ENCODE measurements at places on chromosomes 5 and 9.

DNA sequence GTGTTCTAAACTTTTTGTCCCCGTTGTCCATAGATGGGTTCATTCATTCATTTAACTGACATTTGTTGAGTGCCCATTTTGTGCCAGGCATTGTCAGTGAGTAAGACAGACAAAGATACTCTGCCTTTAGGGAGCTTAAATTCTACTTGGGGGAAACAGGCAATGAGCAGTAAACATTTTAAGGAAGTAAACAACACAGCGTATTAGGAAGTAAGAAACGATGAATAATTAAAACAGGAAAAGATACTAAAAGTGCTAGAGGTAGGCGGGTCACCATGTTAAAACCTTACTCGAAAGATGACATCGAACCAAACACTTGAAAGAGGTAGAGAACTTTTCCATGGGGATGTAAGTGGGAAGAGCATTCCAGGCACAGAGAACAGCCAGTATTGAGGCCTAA is 5.5 kb upstream of the MAML1 start:
- DNase-seq = no peak

DNA sequence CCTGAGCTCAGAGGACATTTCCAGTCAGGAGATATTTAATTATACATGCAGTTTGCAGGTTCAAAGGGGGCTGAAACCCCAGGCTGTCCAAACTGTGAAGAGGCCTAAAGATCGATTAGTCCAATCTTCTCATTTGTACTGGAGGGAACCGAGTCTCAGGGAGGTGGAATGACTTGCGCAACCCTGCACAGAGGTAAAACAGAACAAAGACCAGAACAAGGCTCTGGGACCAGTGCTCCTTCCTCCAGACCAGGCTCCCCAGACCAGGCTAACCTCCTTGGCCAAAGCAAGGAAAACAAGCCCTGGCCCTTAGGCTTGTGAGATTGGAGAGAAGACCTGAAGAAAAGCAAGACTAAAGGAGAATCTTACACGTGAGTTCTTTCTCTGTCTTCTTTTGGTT is 120.8 kb downstream of the ENC1 start:
- no peak for DNase-seq

DNA sequence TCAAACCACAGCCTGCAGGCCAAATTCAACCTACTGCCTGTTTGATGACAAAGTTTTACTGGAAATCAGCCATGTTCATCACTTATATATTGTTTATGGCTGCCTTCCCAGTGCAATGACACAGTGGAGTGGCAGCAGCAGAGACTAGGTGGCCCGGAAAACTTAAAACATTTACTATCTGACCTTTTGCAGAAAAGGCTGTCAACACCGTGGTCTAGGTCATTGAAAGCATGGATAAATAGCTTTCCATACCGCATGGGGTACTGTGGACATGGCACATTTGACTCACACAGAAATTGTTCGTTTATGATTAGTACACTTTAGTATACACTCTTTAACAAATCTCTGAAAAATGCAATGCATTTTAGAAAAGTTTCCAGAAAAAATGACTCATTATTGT is 298.3 kb upstream of the EFNA5 start:
- DNase-seq = no peak

DNA sequence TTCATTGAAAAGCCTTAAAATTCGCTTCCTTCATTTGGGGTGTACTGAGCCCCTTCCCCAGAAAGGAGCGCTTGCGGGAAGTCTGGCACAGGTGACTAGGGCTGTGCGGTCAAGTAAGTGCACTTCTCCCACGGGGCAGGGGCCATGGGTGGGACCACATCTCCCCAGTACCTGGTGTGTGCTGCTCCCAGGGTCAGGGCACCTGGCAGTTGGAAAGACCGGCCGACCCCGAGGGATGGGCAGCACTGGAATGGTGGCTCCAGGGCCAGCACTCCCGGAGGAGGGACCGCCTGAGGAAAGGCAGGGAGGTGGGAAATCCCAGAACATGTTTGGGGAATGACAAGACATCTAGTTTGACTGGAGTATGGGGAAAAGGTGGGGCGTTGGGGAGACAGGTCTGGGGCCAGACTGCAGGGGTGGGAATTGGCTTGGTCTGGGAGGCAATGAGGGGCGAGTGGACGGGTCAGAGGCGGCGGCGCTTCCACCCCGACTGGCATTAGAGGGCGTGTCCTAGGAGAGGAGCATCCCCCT is 727 bp upstream of the GLIPR2 start:
- DNase-seq = no peak

- no peak for DNase-seq
Observed at GRCh38 chr9:6243746-6244145, 28.1 kb downstream of the IL33 start.

DNA sequence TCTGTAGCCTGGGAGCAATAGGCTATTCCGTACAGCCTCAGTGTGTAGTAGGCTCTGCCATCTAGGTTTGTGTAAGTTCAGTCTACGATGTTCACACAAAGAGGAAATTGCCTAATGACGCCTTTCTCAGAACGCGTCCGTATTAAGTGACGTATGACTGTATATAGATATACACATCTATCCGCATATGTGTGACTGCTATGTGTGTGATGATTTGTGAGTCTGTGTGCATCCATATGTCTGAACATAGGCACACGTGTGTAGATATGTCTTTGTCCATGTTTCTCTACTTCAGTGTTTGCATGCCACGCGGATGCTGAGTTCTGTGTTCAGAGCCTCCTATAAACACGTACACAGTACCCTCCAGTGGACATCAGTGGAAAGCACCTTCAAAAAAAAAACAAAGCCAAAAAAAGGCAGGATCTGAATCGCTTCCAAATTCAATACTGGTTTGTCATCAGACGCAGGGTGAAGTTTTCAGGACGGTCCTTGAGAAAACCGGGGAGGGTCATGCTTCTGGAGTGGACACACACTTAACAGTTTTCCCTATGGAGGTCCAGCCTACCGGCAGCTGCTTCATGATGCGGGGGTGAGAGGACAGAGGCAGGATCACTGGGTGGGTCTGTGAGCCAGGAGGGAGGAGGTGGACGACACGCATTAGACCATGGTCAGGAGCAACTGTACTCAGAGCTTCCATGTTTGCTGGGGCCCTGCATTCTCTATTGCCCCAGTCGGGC is 29.5 kb upstream of the ALDH1B1 start:
- no peak for DNase-seq

DNA sequence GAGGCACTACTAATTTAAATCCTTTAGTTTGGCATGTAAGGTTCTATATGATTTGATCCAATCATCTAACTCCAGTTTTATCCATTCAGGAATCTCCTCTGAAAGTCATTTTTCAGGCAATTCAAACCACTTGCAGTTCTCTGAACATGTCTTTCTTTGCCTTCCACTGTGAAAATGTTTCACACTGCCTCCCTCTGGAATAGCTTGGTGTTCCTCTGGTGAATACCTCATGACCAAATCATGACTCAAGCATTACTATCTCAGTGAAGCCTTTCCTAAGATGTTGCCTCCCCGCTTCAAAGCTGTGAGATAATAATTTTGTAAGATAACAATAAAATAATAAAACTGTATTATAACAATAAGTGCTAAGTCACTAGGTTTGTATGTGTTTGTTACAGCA is 981.1 kb downstream of the DTWD2 start:
- DNase-seq = no peak

GRCh38 chr5:158648631-158649030 is 451.1 kb downstream of the EBF1 start:
- DNase-seq = no peak

DNA sequence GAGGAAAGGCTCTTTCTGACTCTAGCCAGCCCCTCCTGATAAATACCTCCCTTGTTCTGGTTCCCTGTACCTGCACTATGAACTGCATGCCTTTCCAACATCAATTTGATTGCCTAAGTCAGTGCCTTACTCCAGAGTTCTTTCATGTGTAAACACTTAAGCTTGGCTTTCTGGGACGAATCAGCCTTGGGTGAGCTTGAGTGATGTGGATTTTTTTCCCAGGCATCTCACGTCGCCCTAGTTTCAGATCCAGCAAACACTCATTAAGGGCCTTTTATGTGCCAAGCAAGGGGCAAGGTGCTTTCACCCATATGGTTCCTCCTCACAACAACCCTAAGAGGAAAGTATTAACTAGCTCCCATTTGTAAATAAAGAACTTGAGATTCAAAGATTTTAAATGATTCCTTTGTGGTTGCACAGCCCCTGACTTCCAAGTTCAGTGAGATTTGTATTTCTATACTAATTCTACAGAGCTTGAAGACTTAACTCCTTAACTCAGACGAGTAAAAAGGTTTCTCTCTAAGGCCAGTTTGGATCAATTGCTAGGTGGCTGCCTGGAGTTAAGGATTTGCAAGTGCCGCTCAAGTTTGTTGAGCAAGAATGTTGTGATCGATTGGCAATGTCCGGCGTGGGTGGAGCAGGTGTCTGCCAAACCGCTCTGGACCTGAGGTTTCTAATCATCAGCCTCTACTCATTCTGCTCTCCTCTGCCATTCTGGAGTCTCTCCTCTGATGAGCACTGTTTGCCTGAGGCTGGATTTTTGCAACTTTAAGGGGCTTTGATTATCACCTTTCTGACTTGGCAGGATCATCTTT is 20.2 kb upstream of the TJP2 start:
- DNase-seq = no peak

DNA sequence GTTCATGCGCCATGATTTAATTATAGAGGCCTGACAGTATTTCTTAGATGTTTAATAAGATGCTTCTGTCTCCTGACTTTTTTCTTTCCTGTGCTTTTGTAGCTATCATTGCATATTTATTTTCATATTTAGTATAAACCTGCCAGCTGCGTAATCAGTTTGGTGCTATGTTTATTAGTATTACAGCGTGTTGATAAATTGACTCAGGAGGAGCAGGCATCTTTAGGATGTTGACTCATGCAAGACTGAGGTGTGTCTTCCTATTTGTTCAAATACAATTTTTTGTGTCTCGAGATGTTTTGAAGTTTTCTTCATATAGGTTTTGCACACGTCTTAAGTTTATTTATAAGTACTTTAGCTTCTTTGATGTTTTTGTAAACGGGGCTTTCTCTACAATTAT is 35.9 kb upstream of the EXOC3 start:
- DNase-seq = no peak

- DNase-seq = no peak
Observed at GRCh38 chr9:123287639-123288038, 19.3 kb upstream of the STRBP start.

GRCh38 chr9:3946840-3947587 is 352.9 kb downstream of the GLIS3 start:
- DNase-seq = no peak

DNA sequence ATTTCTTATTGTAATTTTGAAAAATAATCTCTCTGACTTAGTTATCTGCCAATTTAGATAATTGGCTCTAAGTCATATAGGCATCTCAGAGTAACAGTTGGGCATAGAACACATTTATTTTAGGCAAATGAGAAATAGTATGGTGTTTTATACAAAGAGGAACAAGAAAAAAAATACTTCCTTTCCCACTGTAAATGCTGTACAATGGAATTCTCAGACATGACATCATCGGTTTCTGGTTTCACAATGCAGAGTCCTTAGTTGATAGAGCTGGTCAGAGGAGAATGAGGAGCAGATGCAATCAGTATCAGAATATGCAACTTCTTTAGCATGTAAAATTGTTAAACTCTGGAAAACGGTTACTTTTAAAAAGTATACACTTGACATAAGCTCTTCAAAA is 49.4 kb downstream of the PLK2 start:
- DNase-seq = no peak

DNA sequence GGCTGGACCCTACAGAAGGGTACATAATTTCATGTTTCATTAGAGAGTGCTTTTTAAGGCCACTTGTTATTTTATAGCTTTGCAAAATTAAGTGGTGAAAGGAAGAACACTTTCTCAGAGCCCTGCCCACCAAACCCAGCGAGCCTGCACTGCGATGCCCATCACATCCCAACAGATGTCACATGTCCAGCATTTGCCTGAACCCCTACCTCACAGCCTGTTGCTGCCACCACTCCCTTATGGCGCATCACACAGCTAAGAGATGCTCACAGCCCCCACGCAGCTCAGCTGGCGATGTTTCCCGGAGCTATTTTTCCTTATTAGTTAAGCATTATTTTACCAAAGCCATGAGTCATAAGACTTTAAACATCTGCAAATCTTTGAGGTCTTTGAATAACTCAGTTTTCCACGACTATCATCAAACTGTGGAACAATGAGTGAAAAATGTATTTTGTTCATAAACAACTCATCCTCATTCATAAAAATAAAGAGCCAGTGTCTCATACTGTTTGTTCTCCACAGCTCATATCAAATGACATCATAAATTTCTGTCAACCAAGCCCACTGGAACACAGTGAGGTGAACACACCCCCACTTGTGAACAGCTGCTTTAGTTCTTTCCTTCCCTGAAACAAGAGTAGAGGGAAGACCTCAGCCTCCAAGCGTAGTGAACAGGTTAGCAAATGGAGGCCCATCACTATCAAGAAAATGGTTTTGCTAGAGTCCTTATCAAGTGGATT is 104.9 kb downstream of the SYK start:
- no peak for DNase-seq

All from stimulated activated CD4-positive, alpha-beta T cell treated with anti-CD3 and anti-CD28 coated beads, Interleukin-12 subunit alpha, Interleukin-12 subunit beta, amount 100 ng/mL, for 4 hours (primary cell).